Activated CD8-positive, alpha-beta memory T cell treated with anti-CD3 and anti-CD28 coated beads for 48 hours (primary cell): ENCODE measurements at places on chromosomes 5 and 9.

DNA sequence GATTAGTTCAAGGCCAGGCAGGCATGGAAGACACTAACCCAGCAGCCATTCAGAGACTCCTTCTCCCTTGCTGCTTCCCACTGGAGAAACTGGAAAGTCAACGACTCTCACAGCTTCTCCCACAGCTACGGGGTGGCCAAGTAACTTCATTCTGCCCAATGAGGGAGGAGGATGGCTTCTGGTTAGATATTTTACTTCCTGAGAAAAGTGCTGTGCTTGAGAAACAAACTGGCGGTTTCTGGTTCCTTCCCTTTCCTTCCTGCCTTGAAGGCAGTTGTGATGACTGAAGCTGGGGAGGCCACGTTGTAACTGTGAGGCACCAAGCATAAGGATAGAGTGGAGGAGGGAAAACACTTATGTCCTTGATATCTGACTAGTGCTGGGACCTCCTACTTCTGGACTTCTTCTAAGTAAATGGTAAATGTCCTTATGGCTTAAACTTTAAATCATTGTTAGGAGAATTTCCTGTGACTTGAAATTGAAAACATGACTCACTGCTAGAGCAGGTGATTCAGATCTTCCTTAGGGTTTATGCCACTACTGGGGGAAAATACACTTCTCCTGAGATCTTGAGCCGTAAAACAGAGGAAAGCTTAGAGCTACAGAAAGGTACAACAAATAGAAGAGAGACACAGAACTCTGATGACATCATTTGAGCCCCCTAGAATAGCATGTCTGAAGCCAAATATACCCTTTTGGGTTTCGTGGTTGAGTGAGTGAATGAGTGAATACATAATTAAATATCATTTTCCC is 3.1 kb upstream of the GNPDA1 start:
- no peak for DNase-seq

GRCh38 chr5:118115791-118116190 is 872.6 kb downstream of the DTWD2 start:
- DNase-seq: no peak

GRCh38 chr5:130099008-130099407 is 194.7 kb downstream of the CHSY3 start:
- no peak for DNase-seq

- no peak for DNase-seq
Observed at GRCh38 chr5:53034832-53035231, 45.7 kb downstream of the ITGA2 start.

GRCh38 chr9:88820055-88820454 is 171.2 kb upstream of the S1PR3 start:
- no peak for DNase-seq

DNA sequence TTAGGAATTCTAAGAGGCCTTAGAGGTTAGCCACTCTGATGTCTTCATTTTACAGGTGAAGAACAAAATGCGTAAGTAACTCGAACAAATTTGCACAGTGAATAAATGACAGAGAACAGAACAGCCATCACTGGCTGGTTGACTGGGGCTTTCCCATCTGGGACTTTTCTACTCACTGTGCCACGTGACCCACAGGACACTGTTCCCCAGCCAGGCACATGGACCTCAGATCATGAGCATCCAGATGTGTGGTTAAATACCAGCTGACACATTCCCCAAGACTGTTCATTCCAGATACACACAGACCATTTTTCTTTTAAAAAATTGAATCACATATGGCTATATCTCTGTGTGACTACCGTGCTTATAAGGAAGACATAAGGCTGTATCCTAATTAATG is 25.8 kb upstream of the MED10 start:
- no peak for DNase-seq

DNA sequence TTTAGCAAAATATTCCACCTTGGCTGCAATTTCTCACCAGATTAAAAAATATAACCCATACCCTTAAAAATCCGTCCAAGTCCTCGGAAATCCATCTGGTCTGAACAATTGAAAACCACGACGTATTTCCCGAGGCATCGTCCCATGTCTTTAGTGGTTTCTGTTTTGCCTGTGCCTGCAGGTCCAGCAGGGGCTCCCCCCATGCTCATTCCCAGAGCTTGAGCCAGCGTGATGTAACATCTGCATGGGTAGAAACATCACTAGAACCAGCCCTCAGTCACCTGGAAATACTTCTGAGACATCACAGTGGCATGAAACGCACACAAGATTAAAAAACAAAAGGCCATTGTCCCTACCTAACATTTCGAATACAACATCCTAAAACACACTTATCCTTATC is 114.0 kb downstream of the DNAH5 start:
- no peak for DNase-seq

GRCh38 chr5:94432499-94432898 is 185.9 kb downstream of the KIAA0825 start:
- DNase-seq: no peak
